ENCODE measurements at places on chromosomes 1 and 21.

DNA sequence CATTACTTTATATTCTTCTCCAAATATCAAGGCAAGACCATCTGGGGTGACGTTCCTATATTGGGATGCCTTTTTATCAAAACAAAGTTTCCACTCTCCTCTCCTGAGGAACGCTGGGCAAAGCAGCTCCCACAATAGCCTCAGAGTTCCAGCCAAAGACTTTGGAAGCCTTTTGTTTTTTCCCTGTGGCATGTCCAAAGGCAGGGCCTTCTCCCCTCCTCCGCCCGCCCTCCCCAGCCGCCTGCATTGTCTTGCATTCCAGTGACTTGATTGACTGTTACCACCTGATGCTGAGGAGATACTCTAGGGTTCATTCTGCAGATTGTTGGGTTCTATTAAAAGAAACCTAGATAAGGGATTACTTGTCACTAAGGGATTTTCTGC lies 43.5 kb downstream of the PROX1 start:
- no peak for DNase-seq

DNA sequence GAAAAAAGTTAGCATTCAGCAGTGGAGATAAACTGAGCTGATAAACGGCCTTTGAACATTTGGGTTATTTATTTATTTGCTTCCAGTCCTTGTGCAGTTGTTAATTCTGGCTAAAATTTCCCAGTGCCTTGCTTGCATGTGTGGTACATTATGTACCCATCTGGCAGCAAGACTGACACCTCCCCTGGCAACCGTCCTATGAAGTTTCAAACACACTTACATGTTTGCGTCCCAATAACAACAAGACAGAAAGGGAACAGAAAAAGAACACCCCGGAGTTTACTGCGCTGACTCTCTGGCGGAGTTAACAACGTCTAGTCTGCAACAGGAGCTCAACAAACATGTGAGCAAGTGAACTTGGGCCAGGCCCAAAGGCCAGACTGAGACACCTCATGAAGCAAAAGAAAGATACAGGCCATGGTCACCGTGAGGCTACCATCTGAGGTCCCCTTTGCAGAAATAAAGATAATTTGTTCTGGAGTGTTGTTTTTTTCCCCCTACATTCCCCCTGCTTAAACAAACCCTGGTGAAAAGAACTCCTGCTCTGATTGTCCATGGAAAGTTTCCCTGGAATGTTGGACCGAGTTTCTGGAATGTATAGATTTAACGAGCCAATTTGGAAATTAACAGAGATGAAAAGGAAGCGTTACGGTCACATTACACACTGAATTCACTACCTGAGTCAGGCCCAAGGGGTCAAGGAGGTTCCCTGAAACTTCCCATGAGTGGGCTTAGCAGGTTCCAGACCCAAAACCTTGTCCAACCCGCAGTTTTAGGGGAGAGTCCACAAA lies 33.4 kb downstream of the TRABD2B start:
- no peak for DNase-seq

DNA sequence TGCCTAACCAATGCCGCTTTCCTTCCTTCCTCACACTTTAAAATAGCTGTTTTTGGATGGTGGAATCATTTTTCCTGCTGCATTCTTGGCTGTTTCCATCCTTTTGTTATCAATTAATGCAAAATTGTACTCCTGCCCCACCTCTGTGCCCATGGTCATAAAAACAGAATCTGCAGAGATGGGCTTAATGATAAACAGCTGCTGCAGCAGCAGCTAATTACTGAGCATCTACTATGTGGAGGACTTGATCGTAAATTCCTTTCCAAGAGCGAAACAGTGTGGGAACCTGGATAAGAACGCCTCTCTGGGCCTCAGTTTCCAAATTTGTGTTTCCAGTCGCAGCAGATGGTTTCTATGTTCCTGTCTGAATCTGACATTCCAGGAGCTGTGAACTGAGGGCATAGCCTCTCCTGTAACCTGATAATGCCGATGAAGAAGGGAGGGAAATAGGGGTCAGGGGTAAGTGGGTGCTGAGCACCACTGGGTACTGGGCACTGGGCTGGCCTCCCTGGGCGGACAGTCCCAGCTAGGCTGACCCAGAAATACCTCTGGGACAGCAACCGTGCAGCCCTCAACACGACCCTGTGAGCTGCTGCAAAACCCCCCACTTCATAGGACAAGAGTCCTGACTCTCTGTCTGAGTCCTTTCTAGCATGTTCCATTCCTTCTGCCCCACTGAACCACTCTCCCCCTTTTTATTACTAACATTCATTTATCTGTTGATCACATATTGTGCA lies 121.7 kb downstream of the DMRTB1 start:
- peak; percentile 32 for DNase-seq

GRCh38 chr1:154325583-154326545 lies 539 bp downstream of the ATP8B2 start:
- DNase-seq = no peak

DNA sequence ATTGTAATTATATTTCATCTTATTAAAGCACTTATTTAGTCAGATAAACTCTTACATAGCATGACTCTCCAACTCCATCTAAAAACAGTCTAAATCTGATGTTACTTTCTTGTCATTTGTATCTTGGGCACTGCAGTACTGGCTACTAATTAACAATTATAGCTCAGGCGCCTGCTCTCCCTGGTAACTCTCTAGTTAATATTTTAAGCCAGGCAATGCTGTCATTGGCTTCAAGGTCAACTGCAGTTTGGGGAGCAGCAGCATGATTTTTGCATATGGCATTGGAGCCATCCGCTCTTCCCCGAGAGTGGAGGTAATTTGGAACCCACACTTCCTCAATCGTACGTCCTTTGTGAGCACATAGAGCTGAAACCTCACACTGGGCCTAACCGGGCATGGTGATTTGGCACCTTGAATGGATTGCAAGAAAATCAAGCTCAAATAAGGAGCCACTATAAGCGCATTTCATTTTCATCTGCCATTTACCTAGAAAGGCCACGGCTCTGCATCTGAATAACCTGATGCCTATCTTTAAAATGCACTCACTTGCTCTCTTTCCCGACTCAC lies 187.7 kb downstream of the KAZN start:
- DNase-seq = no peak
